ENCODE measurements at places on chromosomes 5 and 9. TPM values are rescaled to one million over a fixed set of nuclear protein-coding genes. Genes with fewer than 3 reads are reported as not detected.

TMC1 gene
- 2.6 TPM for total RNA-seq

TMEM252 gene
- not detected for total RNA-seq

GHR gene
- 60.3 TPM for total RNA-seq

CDH10 gene
- not detected for total RNA-seq

GTF2H2C gene
- total RNA-seq = 14.6 TPM

- DNase-seq = no peak
These were observed 65.5 kb downstream of the NR3C1 start for GRCh38 chr5:143337946-143338345.

GRCh38 chr9:20144197-20144596 lies 355.4 kb upstream of the SLC24A2 start:
- no peak for DNase-seq

DNA sequence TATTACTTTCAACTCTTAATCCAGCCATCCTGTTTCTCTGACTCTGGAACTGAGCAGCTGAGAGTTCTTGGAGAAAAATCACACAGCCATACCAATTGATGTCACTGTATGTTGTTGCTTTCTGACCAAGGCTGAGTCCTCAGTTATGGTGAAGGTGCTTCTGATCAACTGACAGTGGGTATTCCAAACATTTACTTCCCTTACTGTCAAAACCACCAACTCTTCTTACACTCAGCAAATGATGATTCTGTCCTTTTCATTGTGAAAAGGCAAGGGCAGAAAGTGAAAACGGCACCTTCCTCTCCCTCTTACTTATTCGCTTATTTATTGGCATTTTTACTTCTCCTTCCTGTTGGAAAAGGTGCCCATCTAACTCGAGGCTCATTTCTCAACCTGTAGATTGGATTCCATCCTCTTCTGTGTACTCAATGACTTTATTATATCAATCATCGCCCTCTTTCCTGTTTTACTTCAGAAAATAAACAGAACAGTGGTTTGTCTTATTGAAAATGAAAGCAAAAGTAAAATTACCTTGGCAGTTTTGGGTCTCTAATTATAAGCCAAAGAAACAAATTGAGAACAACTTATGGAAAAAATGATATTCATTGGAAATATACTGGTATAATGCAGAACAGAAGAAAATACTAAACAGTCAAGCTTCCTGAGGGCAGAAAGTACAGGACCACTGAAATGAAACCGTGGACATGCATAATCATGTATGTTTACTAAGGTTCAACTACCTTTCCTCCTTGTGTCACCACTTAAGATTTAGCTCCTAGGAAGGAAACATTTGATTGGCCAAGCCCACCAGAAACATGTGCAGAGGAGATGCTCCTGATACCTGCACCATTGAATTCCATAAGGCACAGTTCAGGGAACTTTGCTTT lies 104.5 kb upstream of the CHD1 start:
- DNase-seq = no peak

GRCh38 chr5:122151640-122152039 lies 22.3 kb downstream of the ZNF474 start:
- DNase-seq = no peak

- no peak for DNase-seq
These were observed 433.0 kb downstream of the PDE4D start for GRCh38 chr5:59460368-59461153.

DNA sequence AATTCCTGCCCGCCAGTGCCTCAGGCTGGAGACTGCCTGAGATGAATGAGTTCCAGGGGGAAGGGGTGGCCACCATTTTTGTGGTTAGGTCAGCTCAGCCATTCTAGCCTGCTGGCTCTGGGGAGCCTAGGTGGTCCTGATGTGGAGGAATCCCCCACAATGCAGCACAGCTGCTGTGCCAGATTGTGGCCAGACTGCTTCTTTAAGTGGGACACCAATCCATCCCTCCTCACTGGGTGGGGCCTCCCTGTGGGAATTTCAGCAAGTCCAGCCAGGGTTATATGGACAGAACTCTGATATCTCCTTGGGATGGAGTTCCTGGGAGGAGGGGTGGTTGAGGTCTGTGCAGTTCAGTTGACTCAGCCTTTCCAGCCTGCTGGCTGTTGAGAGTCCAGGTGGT lies 51.2 kb upstream of the DAP start:
- no peak for DNase-seq

DNA sequence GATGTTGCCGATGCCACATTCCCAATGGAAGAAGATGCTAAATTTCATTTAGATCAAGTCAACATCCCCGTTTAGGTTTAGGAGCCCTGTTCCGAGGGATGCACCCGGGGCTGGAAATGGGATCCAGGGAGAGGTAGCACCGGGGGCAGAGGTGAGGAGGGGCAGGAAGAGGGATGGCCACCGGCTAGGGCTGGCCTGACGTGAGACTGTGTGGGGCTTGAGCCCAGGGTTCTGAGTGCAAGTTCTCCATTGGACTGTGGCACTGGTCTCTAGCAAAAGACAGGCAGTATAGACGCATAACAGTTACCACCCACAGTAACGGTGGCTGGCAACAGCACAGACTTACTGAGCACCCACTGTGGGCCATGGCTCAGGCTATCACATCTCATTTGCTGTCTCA lies 209.0 kb upstream of the MVB12B start:
- no peak for DNase-seq

- no peak for DNase-seq
These were observed 8.6 kb downstream of the CHMP5 start for GRCh38 chr9:33273266-33273971.

- DNase-seq = no peak
These were observed 140.5 kb downstream of the MUSK start for GRCh38 chr9:110809038-110809595.

DNA sequence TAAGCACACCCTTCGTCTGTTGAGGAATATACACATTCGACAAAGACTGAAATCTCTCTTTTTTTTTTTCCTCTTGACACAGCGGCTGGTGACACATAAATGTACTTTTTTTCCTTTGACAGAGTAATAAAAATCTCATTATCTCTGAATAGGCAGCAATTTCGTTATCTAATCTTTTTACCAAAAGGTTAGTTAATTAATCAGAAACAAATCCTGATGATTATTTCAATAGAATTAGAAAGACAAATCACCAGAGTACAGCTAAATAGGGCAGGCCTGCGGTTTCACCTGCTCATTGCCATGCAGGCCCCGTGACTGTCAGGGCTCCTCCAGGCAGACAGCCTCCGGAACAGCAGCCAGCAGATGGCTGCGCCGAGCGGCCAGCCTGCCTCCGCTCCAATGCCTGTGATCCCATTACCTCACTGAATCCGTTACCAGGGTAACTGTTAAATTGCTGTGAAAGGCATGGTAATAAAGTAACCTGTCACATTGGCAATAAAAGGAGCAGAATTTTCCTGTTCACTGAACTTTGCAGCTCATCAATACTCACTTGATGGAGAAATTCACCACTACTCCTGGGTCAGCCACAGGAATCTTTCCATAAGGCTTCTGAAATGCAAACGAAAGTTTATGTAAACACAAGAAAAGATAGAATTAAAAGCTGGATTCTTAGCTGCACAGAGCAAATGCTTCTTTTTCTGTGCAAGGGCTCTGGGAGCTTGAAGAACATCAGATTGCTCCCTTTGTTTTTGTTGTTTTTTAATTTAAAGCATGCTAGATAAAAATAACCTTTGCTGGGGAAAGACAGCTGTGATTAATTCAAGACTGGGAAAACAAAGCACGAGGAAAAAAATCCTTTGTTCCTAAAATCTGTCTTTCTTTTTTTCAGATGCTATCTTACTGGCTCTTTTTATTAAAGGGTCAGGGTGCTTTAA lies 666.4 kb upstream of the ZNF608 start:
- DNase-seq = peak; percentile 58

DNA sequence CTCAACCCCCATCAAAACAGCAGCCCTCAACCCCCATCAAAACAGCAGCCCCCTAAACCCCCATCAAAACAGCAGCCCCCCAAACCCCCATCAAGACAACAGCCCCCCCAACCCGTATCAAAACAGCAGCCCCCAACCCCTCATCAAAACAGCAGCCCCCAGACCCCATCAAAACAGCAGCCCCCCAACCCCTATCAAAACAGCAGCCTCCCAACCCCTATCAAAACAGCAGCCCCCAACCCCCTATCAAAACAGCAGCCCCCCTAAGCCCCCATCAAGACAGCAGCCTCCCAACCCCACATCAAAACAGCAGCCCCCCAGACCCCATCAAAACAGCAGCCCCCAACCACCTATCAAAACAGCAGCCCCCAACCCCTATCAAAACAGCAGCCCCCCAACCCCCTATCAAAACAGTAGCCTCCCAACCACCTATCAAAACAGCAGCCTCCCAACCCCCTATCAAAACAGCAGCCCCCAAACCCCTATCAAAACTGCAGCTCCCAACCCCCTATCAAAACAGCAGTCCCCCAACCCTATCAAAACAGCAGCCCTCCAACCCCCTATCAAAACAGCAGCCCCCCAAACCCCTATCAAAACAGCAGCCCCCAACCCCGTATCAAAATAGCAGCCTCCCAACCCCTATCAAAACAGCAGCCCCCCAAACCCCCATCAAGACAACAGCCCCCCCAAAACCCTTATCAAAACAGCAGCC lies 1.2 kb downstream of the TPPP start:
- DNase-seq = no peak

DNA sequence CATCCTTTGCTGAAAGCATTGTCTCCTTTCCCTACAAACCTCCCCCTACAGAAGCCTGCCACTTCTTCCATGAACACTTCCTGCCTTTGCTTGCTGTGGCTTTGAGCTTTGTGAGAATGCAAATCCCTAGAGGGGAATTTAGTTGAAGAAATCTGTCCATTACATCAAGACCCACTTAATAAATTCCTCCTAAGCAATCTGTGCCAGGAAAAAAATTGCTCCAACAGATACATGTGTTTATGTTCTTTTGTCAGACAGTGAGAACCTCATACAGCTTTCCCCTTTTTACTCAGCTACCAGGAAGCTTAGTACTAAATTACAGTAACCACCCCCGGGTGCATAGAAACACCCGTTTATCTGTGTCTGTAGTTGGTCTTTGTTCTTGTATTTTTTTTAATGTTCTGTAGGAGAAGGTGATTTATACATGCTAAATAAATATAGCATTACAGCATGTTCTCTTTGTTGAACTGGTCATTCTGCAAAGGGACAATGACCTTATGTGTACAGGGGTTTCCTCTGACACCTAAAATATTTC lies 43.9 kb downstream of the SH3TC2 start:
- no peak for DNase-seq

DNA sequence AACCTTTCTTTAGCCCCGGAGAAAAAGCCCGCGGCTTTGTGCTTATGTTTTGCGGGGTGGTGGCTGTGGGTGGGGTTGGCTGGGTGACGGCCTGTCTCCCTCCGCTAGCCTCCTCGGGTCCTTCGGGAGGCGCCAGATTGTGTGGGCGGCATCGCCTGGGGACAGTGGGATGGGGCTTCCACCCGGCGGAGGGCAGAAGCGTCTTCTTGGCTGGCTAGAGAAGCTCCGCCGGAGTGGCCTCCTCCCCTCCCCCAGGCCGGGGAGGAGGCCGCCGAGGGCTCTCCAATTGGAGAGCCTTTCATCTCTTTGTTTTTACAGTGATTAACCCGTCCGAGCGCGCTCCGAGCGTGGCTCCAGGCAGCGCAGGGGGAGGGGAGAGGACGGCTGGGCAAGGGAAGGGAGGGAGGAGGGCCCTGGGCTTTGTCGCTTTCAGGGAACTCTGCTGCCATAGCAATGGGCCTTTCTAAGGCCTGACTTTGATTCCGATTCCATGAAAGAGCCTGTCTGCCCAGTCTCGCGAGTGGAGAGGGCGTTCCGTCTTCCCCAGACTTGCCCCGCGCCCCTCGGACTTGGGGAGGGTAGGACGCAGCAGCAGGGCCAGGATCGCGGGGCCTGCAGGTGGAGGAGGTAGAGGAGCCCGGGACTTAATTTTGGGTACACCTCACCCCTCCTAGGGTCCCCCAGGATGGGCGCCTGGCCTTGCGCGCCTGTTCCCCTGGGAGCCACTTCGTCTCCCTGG lies 36.7 kb upstream of the TIFAB start:
- no peak for DNase-seq

- DNase-seq = no peak
These were observed 133.4 kb downstream of the ESM1 start for GRCh38 chr5:54852007-54852406.

DNA sequence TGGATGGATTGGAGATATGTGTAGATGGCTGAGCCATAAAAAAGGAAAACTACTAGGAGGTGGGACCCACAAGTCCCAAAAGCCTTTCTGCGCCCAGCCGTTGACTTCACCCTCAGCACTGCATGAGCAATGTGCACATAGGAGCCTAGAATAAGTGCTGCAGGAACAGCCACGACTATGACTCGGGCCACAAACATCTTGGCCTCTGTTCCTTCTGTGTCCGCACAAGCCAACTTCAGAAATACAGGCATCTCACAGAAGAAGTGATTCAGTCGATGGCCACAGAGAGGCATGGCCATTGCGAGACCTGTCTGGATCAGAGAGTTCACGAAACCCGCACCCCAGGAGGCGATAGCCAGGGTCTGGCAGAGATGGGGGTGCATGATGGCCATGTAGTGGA lies 587 bp downstream of the OR2Y1 start:
- DNase-seq = no peak

- DNase-seq = no peak
These were observed 79.0 kb downstream of the PAPPA start for GRCh38 chr9:116232424-116233159.

- no peak for DNase-seq
These were observed 50.0 kb downstream of the HACD4 start for GRCh38 chr9:20981486-20981885.

GRCh38 chr9:133732639-133733408 lies 5.3 kb downstream of the SARDH start:
- DNase-seq = no peak

All from psoas muscle (tissue), 8 donors.